ENCODE measurements at places on chromosomes 1 and 21.

GRCh38 chr1:228547464-228547792 is 60.2 kb downstream of the RNF187 start:
- no peak for DNase-seq

DNA sequence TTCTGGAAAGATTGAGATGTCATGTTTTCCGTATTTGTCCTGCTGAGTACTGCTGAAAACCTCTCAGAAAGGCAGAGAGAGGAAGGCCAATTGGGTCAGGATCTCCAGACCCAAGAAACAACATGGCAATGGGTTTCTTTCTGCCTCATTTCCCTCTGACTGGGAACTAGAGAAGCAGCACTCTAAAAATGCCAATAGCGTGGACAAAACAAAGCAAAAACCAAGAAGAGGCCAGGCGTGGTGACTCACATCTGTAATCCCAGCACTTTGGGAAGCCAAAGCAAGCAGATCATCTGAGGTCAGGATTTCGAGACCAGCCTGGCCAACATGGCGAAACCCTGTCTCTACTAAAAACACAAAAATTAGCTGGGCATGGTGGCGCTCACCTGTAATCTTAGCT is 18.3 kb downstream of the TNFRSF9 start:
- DNase-seq: peak; percentile 29

DNA sequence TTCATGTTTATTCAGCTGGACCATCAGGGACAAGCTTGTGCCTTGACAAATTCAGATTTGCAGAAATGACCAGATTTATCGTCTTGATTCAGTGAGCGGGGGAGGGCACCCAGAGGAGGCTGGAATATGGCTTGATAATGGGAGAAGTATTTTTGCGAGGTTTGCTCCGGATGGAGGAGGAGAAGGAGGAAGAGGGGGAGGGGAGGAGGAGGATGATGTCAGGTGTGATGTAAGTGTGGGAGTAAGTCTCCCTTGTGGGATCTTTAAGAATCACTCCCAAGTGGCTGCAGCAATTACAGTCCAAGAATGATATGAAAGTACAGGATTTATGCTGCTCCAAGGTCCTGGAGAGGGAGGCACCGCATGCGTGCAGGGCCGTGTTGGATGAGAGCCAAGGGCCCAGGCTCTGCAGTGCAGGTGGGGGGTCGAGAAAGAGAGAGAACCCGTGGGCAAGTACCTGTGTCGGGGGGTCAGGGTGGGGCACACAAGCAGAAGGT is 5.6 kb upstream of the ZNF496 start:
- peak; percentile 82 for DNase-seq

- no peak for DNase-seq
Measured at GRCh38 chr1:170594066-170594626, 62.2 kb downstream of the GORAB start.

- DNase-seq: peak; percentile 68
Measured at GRCh38 chr1:24502709-24503058, at the start of gene RCAN3. Gene RCAN3 (plus strand): TSS chr1:24502836. CDS start chr1:24514373, 11,537 bp downstream.

DNA sequence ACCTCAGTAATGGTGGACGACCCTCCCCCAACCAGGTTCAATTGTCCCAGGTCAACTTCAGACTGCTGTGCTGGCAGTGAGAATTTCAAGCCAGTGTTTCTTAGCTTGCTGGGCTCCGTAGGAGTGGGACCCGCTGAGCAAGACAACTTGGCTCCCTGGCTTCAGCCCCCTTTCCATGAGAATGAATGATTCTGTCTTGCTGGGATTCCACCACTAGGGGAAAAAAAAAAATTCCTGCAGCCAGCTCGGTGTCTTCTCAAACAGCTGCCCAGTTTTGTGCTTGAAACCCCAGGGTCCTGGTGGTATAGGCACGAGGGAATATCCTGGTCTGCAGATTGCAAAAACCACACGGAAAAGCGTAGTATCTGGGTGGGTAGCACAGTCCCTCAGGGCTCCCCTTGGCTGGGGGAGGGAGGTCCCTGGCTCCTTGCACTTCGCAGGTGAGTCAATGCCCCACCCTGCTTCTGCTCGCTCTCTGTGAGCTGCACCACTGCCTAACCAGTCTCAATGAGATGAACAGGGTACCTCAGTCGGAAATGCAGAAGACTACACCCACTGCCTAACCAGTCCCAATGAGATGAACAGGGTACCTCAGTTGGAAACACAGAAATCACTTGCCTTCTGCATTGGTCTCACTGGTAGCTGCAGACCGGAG is 41.5 kb downstream of the GBP6 start:
- DNase-seq: no peak

DNA sequence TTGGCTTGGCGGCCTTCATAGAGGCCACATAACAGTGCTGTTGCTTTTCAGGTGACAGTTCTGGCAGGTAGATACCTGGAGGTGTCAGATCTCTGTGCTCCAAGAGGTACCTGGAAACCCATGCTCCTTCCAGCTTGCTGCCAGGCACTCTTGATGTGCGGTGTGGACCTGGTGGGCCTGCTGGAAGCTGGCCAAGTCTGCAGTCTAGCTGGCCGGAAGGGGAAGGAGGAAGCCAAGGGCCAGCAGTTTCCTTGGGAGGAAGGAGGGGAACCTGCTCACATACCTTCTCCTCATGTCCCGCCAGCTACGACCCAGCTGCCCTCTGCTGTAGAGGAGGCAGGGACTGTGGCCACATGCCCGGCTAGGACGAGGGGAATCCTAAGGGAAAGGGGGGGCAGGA is 166.4 kb upstream of the AJAP1 start:
- DNase-seq: no peak

GRCh38 chr1:55317673-55318072 is 102.5 kb upstream of the USP24 start:
- no peak for DNase-seq

GRCh38 chr1:171403393-171403792 is 81.9 kb upstream of the PRRC2C start:
- peak; percentile 12 for DNase-seq

DNA sequence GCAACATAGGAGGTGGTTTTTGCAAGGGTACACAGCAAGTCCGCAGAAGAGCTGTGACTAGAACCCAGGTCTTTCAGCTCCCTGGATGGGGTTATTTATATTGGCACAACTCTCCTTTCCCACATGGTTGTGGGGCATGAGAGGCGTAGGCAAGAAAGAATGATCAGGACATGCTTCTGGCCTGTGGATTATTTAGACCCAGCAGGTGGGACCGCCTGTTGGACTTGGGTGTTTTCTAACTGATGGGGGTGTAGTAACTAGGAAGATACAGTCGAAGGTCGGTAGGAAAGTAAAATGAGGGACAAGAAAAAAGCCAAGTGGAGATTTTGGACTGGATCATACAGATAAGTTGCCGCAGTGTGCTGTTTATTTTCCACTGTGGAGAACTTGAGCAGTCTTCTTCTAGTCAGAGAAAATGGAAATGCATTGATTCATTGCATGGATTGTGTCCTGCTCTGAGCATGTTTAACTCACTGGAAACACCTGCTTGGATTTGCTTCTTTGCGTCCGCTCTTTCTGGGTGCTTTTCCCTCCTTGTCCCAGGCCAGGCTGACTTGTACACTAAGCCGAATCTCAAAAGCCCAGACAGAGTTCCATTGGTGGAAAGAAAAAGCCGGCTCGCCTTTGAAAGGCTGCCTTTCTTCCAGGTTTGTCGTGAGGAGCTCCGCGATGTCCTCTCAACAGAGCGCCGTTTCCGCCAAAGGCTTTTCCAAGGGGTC is 592 bp downstream of the CRCT1 start:
- no peak for DNase-seq

Measured in fibroblast of pulmonary artery (primary cell).